Stimulated activated CD8-positive, alpha-beta memory T cell treated with anti-CD3 and anti-CD28 coated beads, Interleukin-4, amount 100 ng/mL, for 4 hours (primary cell): ENCODE measurements at places on chromosomes 11 and 22.

- DNase-seq = no peak
These were observed 1.3 kb downstream of the PARVB start for GRCh38 chr22:44025171-44026065.

DNA sequence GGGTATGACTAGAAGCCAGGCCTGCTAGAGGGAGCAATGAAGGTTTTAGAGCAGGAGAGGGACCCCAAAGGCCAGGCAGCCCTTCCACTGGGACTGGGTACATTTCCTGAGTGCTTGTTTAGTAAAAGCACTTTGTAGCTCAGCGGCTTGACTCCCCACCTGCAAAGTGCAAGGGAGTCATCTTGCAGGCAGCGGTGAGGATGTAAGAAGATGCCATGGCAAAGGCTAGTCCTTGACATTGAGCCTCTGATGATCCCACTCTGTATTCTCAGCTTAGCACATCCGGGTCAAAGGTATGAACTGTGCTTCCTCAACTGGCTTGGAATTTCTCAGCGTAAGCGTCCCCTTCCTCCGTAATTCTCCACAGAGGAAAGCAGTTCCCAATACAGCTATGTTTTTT is 3.1 kb upstream of the UBE2L3 start:
- no peak for DNase-seq

- no peak for DNase-seq
These were observed 1.6 kb upstream of the MAP4K2 start for GRCh38 chr11:64804346-64805210.

- DNase-seq = no peak
These were observed 162.1 kb downstream of the MN1 start for GRCh38 chr22:27639248-27640086.

GRCh38 chr22:47112994-47113852 is 350.8 kb downstream of the TBC1D22A start:
- DNase-seq = no peak

DNA sequence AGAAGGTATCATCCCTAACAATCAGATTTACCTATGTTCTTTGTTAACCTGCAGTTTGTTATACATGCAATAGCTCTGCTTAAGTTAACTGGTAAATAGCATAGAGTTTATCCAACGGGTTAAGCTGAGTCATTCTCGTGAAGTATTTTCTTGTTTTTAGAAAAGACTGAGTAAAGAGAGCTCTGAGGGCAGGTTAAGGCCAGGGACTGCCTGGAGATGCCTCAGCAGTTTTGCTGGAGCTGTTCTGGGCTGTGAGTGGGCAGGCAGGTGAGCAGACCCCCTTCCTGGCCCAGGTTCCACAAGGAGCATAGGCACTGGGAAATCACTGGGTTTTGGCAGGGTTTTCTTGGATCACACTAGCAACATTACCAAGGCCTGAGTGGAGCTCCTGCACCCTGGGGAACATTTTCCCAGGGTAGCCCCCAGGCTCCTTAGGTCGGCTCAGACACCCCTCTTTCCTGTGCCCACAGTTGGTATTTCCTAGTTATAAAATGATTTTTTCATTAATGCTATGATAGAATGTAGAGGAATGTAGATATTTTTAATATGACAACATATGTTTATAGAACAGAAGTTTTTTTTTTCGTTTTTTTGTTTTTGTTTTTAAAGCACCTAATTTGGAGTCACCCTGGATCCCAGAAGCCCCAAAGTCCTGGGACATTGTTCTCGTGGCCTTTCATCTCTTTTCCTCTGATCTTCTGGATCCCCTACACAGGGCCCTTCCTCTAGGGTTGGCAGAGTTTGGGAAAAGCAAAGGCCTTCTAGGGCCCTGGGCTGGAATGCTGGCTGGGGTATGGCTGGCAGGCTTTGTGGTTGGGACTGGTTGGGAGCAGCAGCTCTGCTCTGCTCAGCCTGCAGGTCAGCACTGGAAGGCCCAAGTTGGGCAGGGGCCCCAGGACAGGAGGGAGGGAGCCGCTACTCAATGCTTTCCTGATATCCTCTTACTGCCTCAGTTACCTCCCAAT is 26.7 kb downstream of the IRAG1 start:
- DNase-seq = no peak

GRCh38 chr11:62805961-62806441 is 761 bp upstream of the NXF1 start:
- no peak for DNase-seq
